ENCODE measurements at places on chromosomes 2 and 18. TPM values are rescaled to one million over a fixed set of nuclear protein-coding genes. Genes with fewer than 3 reads are reported as not detected.

The TAF4B gene
- 8.1 TPM for total RNA-seq

DNA sequence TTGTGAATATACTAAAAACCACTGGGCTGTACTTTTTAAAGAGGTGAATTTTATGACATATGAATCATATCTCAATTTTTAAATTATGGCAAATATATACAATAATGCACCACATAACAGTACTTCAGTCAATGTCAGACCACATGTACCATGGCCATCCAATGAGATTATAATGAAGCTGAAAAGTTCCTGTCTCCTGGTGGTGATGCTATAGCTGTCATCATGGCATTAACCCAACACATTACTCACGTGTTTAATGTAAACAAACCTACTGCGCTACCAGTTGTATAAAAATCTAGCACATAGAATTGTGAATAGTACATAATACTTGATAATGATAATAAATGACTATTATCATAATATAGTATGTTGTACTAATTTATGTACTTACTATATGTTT is 77.6 kb upstream of the ID2 start:
- no peak for DNase-seq

The MROH2A gene
- not detected for total RNA-seq

DNA sequence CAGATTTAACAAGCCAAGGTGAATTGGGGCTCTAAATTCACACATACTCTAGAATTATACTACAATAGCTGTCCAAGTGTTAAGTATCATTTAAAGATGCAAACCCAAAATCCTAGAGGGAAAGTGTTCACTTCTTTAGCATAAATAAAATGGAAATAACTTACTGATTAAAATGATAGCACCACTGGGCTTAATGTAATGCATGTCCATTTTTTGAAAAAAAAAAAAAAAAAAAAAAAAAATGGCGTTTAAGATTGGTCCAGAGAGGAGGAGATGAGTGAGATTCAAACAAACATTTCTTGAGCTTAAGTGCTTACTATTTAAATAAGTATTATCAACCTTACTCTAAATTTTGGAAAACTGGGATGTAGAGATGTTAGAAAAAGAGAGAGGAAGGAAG is 251.5 kb upstream of the CWC22 start:
- DNase-seq: no peak

The CNTNAP5 gene
- total RNA-seq: not detected

The WIPF1 gene
- 484 TPM for total RNA-seq

DNA sequence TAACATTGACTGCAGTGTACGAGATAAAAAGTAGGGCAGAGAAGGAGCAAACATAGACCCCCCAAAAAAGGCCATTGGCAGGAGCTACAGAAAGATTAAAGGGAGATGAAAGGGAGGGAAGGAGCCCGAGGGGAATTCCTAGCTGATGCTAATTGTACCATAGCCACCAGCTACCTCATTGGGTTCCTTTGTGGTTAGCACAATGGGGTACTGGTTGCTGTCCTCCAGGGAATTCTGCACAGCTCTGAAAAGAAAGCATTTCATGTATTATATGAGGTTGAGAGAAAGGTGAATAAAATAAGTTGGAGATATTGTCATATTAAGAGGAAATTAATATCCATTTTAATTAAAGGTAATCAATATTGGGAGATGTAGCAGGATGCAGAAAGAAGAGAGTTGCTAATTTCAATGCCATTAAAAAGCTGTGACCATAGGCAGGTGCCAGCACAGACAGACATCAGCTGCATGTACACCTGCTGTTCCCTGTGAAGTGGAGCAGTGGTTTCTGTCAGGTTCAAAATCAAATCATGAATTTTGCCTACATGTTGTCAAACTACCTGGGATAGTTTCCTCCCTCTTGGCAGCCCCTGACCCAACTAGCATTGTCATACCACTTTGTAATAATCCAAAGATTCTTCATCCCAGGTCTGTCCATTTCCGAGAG is 185.4 kb upstream of the DLGAP1 start:
- DNase-seq: no peak

- no peak for DNase-seq
Measured at GRCh38 chr18:26568926-26569665, 20.7 kb upstream of the KCTD1 start.

DNA sequence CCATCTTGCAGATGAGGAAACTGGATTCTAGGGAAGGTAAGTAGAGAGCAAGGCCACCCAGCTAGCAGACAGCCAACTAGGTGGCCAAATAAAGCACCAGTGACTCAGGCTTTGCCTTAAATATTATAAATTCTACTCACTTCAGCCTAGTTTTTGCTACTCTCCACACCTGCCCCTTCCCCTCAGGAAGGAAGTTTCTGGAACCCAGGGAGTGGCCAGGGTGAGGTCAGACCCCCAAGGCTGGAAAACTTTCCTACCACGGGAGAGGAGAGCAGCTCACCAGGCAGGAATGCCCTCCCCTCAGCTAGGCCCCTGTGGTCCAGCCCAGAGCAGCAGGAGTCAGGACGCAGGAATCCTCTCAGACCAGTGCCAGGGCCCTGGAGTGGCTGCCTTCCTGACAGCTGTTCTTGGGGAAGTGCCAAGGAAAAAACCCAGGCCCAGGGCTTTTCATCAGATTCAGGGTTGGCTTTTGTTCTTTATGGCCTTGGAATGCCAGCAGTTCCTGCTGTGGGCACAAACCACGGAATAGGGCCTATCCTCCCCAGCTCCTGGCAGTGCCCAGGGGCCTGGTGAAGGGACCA is 5.1 kb upstream of the PAX8 start:
- DNase-seq: no peak
